ENCODE measurements at places on chromosomes 6 and 20. TPM values are rescaled to one million over a fixed set of nuclear protein-coding genes. Genes with fewer than 3 reads are reported as not detected.

Gene EYS
- total RNA-seq = not detected

Gene C20orf202
- not detected for total RNA-seq

Gene KIAA1755
- total RNA-seq = 0.08 TPM

Gene HLA-DQA2
- not detected for total RNA-seq

Gene TFAP2D
- not detected for total RNA-seq

Gene VNN1
- total RNA-seq = not detected

Gene VPS16
- 35.3 TPM for total RNA-seq

Gene ABHD16B
- total RNA-seq = not detected

Gene ZGPAT
- total RNA-seq = 35.8 TPM

Gene DEF6
- 0.59 TPM for total RNA-seq

Gene BACH2
- total RNA-seq = 1.6 TPM

Gene CRISP3
- total RNA-seq = not detected

Gene TSPO2
- total RNA-seq = not detected

Gene SLPI
- 0.74 TPM for total RNA-seq

Gene SPATS1
- total RNA-seq = not detected

Gene IPCEF1
- total RNA-seq = 0.28 TPM

Gene CDH22
- not detected for total RNA-seq

Gene STX11
- total RNA-seq = 3.2 TPM

Gene LINC00237
- total RNA-seq = not detected

Gene VARS2
- total RNA-seq = 42.7 TPM

Gene HLA-DPA1
- 0.69 TPM for total RNA-seq

Gene TDRD6
- total RNA-seq = not detected

Gene C6orf15
- not detected for total RNA-seq
